ENCODE measurements at places on chromosomes 13 and 19. TPM values are rescaled to one million over a fixed set of nuclear protein-coding genes. Genes with fewer than 3 reads are reported as not detected.

The TMTC4 gene
- 16.8 TPM for total RNA-seq

The SPTBN4 gene
- 2.9 TPM for total RNA-seq

The GAPDHS gene
- total RNA-seq: not detected

- H3K36me3 ChIP-seq: no peaks in the 10 kb centered on the region
- peaks cover 18% of the 10 kb centered on the region for H3K27me3 ChIP-seq
- no peak for DNase-seq
- H3K27ac ChIP-seq: no peak overlapping the region
Measured at GRCh38 chr13:32036757-32037156, 5.2 kb downstream of the FRY start.

DNA sequence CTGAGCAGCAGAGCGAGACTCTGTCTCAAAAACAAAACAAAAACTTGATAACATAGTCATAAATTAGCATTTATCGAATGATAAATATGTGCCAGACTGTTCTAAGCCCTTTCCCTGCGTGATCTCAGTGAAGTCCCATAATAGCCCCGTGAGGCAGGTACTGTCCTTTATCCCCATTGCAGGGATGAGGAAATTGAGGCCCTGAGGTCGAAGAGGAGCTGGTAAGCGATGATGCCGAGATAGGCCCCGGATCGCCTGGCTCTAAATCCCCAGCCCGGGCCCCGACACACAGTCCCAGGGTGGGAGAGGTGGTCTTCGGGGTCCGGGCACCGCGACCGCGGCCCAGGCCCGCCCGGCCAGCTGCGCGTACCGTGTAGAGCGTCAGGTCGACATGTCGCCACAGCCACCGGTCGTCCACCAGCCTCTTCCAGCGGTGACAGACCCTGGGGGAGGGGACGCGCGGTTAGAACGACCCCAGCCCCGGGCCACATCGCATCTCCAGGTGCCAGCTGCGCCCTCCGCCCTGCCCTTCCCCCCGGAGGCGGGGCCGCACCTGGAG lies 625 bp downstream of the FBXL12 start:
- peak overlapping the region; percentile 93 for H3K27ac ChIP-seq
- H3K4me3 ChIP-seq: peak overlapping the region; percentile 90
- peaks cover 34% of the 10 kb centered on the region for H3K36me3 ChIP-seq

- no peak overlapping the region for H3K4me3 ChIP-seq
- H3K27me3 ChIP-seq: no peaks in the 10 kb centered on the region
- H3K4me1 ChIP-seq: peaks cover 37% of the 10 kb centered on the region
- no peak overlapping the region for H3K27ac ChIP-seq
Measured at GRCh38 chr13:73967397-73968165, 166.6 kb downstream of the KLF12 start.
